RWPE2 (cell line): ENCODE measurements at places on chromosomes 16 and 17.

DNA sequence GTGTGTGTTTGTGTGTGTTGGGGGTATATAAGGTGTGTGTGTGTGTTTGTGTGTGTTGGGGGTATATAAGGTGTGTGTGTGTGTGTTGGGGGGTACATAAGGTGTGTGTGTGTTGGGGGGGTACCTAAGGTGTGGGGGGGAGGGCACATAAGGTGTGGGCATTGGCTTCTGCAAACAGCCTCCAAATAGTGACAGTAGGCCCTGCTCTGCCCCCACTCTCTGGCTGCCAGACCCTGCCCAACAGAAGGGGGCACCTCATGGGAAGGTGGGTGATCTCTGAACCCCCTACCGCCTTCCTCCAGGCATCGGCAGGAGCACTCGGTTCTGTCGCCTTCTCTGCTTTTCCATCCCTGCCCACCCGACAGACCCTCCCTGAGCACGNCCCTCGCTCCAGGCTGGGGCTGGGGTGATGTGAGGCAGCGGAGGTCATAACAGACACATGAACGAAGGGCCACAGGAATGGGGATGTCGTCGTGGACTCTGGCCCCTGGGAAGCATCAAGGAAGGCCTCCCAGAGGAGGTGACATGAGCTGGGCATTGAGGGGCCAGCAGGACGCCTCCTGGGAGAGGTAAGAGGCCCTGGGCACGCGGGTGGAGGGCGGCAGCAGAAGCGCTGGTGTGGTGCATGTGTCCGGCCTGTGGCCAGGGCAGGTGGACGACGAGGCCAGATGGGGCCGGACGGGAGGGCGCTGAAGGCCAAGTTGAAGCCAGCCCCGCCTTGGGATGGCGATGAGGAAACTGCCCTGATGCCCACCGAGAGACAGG is 136.6 kb upstream of the RPH3AL start:
- H3K4me1 ChIP-seq, result no peaks in the 10 kb centered on the region
- no peaks in the 10 kb centered on the region for H3K36me3 ChIP-seq
- H3K27me3 ChIP-seq, result peaks cover 14% of the 10 kb centered on the region
- H3K4me3 ChIP-seq, result peak overlapping the region; percentile 63
- DNase-seq, result no peak

GRCh38 chr17:2051933-2052559 is 2.9 kb upstream of the HIC1 start:
- no peak overlapping the region for H3K27ac ChIP-seq
- H3K4me3 ChIP-seq, result no peak overlapping the region
- peaks cover 2% of the 10 kb centered on the region for H3K27me3 ChIP-seq
- DNase-seq, result no peak

DNA sequence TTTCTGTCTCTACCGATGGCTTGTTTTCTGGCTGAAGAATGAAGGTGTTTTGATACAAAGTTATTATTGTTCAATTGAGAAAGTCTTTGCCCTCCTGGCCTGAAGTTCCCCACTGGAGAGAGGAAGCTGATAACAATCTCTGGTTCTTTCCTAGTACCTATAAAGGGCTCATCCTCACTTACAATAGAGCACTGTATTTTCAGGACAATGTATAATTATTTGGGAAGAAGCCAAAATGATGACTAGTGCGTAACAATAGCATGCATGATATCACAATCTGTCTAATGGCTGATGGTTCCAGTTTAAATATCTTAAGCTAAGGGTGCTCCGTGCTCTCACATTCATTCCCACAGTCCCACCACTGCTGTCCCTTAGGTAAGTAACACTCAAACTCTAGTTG is 230.7 kb downstream of the IRX3 start:
- no peak overlapping the region for H3K4me3 ChIP-seq
- H3K27ac ChIP-seq, result no peak overlapping the region
- H3K27me3 ChIP-seq, result no peaks in the 10 kb centered on the region
- peaks cover 6% of the 10 kb centered on the region for H3K4me1 ChIP-seq
- no peak for DNase-seq
- no peaks in the 10 kb centered on the region for H3K36me3 ChIP-seq

DNA sequence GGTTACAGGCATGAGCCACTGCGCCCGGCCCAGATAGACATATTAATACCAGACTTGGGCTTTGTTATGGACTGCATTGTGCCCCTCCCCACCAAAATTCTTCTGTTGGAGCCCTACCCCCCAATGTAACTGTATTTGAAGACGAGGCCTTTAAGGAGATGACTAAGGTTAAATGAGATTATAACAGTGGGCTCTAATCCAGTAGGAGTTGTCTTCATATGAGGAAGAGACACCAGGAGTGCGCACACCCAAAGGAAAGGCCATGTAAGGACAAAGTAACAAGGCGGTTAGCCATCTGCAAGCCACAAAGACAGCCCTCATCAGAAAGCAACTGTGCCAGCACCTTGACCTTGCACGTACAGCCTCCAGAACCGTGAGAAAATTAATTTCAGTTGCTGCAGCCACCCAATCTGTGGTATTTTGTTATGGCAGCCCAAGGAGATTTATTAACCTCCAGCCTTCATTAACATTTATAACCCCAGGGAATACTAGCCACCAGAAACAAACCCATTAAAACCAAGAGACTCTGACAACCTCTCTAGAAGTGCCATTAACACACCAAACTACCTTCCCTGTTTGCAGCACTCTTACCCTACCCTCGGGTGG is 107.6 kb downstream of the TTC19 start:
- no peak overlapping the region for H3K4me3 ChIP-seq
- peaks cover 47% of the 10 kb centered on the region for H3K36me3 ChIP-seq
- DNase-seq, result no peak
- H3K27me3 ChIP-seq, result no peaks in the 10 kb centered on the region
- H3K4me1 ChIP-seq, result no peaks in the 10 kb centered on the region

DNA sequence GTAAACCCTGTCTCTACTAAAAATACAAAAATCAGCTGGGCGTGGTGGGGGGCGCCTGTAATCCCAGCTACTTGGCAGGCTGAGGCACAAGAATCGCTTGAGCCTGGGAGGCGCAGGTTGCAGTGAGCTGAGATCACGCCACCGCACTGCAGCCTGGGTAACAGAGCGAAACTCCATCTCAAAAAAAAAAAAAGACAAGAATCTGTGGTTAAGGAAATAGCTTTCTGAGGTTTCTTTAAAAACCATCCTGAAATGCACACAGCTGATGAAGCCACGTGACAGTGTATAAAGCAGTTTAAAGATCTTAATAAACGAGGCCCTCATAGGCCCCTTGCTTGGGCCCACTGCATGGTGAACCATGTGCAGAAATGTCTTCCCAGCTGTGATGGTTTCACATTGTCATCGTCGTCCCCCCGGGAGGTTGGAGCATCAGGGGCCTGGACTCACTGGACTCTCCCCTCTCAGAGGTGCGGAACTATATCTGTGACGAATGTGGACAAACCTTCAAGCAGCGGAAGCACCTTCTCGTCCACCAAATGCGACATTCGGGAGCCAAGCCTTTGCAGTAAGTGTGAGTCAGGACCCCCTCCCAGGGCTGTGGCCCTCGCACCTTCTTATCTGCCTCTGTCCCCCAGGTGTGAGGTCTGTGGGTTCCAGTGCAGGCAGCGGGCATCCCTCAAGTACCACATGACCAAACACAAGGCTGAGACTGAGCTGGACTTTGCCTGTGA is 16.2 kb downstream of the ZNF276 start:
- no peak for DNase-seq
- H3K27ac ChIP-seq, result no peak overlapping the region
- H3K27me3 ChIP-seq, result no peaks in the 10 kb centered on the region

GRCh38 chr16:89909777-89910716 is 8.6 kb upstream of the MC1R start:
- H3K4me3 ChIP-seq, result no peak overlapping the region
- peaks cover 30% of the 10 kb centered on the region for H3K36me3 ChIP-seq
- peak; percentile 83 for DNase-seq
- H3K27me3 ChIP-seq, result no peaks in the 10 kb centered on the region
- H3K27ac ChIP-seq, result no peak overlapping the region

DNA sequence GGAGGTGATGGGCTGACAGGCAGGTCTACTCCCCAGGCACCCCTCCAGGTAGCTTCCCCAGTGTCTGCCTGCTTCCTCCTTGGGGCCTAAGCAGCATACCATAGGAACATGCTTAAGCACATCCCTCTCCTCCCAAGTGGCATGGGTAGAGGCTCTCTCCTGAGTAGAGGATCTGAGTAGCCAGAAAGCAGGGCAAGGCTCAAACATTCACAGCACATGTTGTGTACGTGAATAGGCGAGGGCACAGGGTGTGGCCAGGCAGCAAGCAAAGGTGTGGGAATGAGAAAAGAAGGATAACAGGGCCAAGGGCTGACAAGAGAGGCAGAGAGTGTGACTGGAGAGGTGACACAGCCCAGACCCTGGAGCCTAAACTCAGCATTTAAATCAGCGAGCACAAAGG is 29.7 kb upstream of the GFOD2 start:
- no peak overlapping the region for H3K27ac ChIP-seq
- no peak for DNase-seq
- no peaks in the 10 kb centered on the region for H3K27me3 ChIP-seq
- no peak overlapping the region for H3K4me3 ChIP-seq

DNA sequence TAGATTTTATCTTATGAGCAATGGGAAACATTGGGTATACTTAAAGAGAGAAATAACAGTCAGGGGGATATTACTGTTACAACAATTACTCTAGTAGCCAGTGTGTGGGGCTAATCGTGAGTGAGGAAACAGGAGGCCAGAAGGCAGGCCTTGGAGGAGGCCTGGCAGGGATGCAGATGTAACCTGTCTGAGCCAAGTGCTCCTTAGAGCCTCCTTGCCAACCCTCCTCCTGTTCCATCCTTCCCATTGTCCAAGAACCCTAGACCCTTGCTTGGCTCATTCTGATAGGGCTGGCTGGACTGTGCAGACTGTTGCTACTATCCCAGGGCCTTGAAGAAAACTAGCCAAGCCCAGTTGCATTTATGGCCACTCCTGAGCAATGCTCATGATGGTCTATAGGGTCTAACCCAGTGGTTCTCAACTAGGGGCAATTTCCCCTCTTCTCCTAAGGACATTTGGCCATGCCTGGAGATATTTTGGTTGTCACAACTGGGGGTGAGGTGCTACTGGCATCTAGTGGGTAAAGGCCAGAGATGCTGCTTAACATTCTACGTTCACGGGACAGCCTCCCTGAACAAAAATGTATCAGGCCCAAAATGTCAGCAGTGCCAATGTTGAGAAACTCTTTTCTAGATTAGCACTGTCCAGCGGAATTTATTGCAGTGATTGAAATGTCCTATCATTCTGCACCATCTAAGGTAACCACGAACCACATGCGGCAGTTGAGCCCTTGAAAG is 24.4 kb upstream of the WSCD1 start:
- H3K27ac ChIP-seq, result no peak overlapping the region
- no peaks in the 10 kb centered on the region for H3K27me3 ChIP-seq
- H3K4me3 ChIP-seq, result no peak overlapping the region
- no peak for DNase-seq

- no peak for DNase-seq
- H3K27me3 ChIP-seq, result no peaks in the 10 kb centered on the region
- H3K4me3 ChIP-seq, result no peak overlapping the region
Measured at GRCh38 chr16:74778646-74779045, 4.0 kb upstream of the FA2H start.

- peak overlapping the region; percentile 15 for H3K27ac ChIP-seq
- DNase-seq, result no peak
- H3K27me3 ChIP-seq, result no peaks in the 10 kb centered on the region
- peaks cover 92% of the 10 kb centered on the region for H3K36me3 ChIP-seq
- no peak overlapping the region for H3K4me3 ChIP-seq
Measured at GRCh38 chr17:44152875-44153274, 11.1 kb downstream of the HROB start.

DNA sequence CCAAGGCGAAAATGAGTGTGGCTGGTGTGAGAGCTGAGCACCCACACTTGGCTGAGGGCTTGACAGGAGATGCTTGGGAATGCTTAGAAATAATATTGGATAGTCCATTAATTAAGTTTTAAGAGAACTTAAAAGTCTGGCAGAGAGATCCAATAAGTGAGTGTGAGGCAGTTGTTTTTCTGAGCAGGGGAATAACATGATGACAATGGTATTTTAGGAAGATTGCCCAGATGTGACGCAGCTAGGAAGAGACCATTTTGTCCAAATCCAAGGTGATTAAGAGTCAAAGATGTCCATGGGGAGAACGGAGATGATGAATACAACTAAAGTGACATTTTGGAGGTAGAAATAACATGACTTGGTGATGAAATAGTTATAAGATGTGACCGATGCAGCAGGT is 102.8 kb upstream of the AXIN2 start:
- no peaks in the 10 kb centered on the region for H3K36me3 ChIP-seq
- H3K27me3 ChIP-seq, result no peaks in the 10 kb centered on the region
- H3K27ac ChIP-seq, result no peak overlapping the region
- DNase-seq, result no peak
- H3K4me1 ChIP-seq, result no peaks in the 10 kb centered on the region

GRCh38 chr17:48012151-48012520 is 25.5 kb downstream of the COPZ2 start:
- DNase-seq, result no peak
- H3K36me3 ChIP-seq, result no peaks in the 10 kb centered on the region
- peak overlapping the region; percentile 6 for H3K4me3 ChIP-seq

- no peaks in the 10 kb centered on the region for H3K27me3 ChIP-seq
- DNase-seq, result peak; percentile 48
- peaks cover 77% of the 10 kb centered on the region for H3K36me3 ChIP-seq
- peak overlapping the region; percentile 84 for H3K27ac ChIP-seq
Measured at GRCh38 chr17:44940317-44940716, 7.3 kb downstream of the KIF18B start.

DNA sequence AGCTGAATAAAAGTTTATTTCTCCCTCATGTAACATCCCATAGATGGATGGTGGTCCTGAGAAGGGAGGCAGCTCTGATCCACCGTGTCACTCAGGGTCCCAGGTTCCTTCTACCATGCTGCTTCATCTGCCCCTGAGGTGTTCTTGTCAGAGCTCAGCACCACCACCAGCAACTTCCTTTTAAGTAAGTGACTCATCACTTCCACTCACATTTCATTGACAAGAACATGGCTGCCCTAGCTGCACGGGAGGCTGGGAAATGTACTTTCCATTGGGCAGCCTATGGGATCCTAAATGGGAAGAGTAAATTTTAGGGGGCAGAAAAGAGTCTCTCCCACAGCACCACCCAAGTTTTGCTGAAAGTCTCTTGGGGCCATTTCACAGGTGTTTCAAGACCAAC is 134.7 kb downstream of the USP31 start:
- H3K4me3 ChIP-seq, result no peak overlapping the region
- H3K4me1 ChIP-seq, result no peaks in the 10 kb centered on the region
- no peaks in the 10 kb centered on the region for H3K27me3 ChIP-seq
- H3K27ac ChIP-seq, result no peak overlapping the region
- H3K36me3 ChIP-seq, result no peaks in the 10 kb centered on the region
- no peak for DNase-seq

- no peak overlapping the region for H3K4me3 ChIP-seq
- H3K27me3 ChIP-seq, result no peaks in the 10 kb centered on the region
Measured at GRCh38 chr17:78568494-78569115, 8.6 kb downstream of the DNAH17 start.

GRCh38 chr16:74775255-74775654 is 635 bp upstream of the FA2H start:
- no peak overlapping the region for H3K27ac ChIP-seq
- peak overlapping the region; percentile 33 for H3K4me3 ChIP-seq
- no peaks in the 10 kb centered on the region for H3K36me3 ChIP-seq
- no peak for DNase-seq
- H3K27me3 ChIP-seq, result no peaks in the 10 kb centered on the region
